ENCODE measurements at places on chromosomes 2 and 18.

- no peak for DNase-seq
Observed at GRCh38 chr2:214104967-214105366, 305.9 kb upstream of the VWC2L start.

- DNase-seq = no peak
Observed at GRCh38 chr18:70672581-70672980, 383.7 kb downstream of the SOCS6 start.

GRCh38 chr2:160963957-160964356 is 196.3 kb upstream of the TANK start:
- DNase-seq = no peak

DNA sequence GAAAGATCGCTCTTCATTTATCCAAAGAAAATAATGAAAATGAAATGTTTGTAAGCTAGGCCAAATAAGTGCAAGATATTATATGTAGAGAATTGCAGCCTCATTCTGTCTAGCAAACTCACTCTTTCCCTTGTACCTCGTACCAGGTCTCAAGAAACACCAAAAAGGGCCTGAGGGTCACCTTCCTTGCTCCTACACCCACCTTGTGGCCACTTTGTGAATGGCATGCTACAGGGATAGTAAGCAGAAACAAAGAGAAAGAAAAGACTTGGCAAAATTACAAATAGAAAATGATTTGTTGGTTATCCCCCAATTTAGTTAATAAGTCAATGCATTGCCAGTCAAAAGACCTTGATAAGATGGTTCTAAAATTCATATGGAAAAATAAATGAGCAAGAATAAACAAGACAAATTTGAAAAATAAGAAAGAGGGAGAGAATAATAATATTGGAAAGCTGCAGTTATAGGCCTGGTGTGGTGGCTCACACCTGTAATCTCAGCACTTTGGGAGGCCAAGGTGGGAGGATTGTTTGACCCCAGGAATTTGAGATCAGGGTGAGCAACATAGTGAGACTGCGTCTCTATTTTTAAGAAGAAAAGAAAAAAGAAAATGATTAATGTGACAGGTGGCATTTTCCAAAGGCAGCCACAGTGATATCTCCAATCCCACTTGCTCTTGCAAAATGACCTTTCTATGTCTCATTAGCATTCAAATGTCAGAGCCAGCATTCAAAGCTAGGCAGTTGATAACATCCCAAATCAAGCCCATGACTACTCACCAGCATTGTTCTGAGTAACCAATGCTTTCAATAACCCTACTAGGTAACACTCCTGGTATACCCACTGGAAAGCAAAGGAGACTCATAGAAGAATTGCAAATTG is 38.8 kb upstream of the BMP10 start:
- peak; percentile 67 for DNase-seq

DNA sequence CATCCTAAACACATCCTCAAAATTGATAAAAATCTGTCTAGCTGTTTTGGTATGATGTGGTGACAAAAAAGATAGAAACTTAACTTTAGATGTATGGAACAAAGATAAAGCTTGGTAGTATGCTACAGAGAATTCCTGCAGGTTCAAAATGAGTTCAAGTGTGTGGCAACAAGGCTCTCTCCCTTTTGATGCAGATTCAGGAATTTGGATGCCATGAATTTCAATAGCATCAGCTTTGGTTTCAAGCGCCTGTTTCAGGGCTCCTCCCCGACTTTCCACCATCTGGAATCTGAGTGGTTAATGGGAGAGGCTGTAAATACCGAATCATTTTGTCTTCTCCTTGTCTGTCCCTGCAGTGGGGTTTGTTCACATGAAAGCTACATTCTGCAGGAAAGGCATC is 180.6 kb downstream of the MTX2 start:
- no peak for DNase-seq

GRCh38 chr18:79434607-79435401 is 39.1 kb downstream of the NFATC1 start:
- no peak for DNase-seq

GRCh38 chr2:195626507-195626906 is 30.5 kb upstream of the SLC39A10 start:
- no peak for DNase-seq

DNA sequence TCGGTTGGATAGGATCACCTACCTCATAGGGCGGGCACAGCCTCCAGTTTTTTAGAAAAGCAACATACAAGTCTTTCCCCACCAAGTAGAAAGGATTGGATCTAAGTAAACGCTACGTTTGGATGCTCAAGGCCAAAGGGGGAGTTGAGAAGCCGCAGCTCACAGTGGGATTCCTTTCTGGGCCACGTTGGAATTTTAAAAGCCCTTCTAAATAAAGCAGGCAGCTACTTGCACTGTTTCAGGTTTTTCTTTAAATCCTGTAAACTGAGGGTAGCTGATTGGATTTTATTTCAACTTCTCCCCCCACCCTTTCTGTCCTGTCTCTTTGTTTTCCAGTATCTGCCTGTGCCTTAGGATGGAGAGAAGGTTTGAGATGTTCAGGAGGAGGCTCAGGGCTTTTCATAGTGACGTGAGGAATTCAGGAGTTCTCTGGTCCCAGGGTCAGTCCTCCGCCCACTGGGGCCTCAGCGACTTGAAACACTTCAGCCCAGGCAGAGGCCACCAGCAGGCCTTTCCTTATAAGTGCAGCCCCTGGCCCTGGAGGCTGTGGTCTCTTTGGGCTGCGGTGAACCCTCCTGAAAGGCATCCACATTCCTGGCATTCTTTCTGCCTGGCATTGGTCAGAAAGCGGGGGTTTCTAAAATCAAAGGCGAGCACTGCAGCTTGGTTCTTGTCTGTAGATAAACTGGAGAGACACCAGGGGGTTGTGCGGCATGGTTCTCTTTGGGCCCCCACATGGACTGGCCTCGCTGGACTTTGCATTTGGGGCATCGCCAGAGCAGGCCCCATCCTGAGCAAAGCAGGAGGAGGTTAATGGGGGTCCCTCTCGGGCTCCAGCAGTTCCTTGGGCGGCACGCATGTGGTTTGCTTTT is 44.5 kb downstream of the SH3BP4 start:
- DNase-seq = no peak

GRCh38 chr2:138707392-138708074 is 72.7 kb downstream of the NXPH2 start:
- DNase-seq = no peak

- no peak for DNase-seq
Observed at GRCh38 chr18:47817017-47817794, 113.3 kb downstream of the SMAD2 start.

DNA sequence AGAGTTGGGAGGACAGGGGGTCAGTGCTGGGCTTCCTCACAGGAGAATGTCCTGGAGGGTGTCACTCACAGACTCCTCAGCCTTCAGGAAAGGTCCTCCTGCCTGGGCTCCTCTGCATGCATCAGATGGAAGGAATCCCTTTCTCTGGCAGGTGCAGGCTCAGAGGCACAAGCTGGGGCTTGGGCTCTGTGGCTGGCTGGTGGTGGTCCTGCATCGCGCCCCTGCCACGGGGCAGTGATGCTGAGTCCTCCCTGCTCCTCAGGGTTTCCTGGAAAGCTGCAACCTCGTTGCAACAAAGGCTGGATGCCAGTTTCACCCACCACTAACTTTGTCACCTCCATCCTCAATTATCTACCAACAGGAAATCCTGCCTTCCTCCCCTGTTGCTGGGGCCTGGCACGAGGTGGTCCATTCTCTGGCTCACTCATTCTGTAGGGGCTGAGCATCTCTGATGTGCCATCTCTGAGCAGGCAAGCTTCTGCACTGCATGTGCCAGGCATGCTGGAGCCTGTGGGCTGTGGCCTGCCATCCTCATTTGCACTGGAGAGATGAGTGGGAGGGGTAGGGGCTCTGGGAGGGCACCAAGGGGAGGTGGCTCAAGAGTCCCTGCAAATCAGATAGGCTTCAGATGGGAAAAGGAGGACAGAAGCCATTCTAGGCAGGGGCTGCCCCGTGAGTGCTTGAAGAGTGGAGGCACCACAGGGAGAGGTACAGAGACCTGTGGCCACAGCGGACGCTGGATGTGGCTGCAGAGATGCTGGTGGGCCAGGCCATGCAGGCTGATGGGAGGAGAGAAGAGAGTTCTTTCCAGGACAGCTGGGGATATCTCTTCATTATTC is 272.6 kb upstream of the HS6ST1 start:
- no peak for DNase-seq

DNA sequence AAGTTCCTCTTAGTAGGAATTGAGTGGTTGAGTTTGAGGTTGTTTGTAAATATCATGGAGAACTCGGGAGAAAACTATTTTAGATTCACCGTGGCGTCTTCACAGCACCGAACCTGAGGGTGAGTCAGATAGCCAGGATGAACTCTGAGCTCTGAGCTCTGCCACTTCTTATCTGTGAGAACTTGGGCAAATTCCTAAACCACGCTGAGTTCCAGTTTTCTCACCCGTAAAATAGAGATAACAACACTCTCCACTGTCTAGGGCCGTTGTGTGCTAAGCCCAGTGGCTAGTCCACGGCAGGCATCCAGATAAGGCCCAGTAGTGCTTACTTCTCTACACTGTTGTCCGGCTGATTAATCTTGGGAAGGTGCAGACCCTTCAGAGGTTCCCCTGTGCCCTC is 7.0 kb downstream of the KIF5C start:
- DNase-seq = no peak

- DNase-seq = no peak
Observed at GRCh38 chr2:47309952-47310800, 92.8 kb upstream of the MSH2 start.

DNA sequence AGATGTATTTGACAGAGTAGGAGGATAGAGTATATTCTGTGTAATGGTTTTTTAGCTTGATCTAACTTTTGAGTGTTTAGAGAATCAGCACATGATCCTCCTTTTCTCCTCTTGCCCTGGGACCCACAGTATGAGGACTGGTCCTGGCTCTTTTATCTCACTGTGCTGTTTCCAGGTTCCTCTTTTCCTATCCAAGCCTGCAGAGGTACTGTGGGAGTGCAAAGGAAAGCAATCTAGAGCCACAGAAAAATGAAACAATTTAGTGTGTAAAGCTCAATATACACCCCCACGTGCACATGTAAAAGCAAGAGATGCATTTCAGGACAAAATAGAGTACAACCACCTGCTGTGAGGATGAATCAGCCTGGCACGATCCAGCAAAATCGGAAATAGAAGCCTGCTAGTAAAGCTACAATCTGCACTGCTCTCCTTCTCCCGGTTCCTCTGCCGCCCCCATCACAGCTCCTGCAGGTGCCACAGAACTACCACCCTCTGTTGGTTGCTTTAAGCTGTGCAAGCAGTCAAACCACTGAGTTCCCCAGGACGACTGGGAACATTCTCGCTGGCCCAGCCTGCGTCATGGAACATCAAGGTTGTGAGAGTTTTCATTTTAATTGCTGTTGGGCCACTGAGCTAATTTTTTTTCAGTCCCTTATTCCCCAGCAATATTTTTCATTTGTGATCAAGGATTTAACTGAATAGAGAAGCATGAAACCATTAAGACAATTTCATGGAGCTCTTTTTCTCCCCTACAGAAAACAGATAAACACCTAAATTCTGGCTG is 47.8 kb upstream of the MAPRE3 start:
- peak; percentile 53 for DNase-seq

DNA sequence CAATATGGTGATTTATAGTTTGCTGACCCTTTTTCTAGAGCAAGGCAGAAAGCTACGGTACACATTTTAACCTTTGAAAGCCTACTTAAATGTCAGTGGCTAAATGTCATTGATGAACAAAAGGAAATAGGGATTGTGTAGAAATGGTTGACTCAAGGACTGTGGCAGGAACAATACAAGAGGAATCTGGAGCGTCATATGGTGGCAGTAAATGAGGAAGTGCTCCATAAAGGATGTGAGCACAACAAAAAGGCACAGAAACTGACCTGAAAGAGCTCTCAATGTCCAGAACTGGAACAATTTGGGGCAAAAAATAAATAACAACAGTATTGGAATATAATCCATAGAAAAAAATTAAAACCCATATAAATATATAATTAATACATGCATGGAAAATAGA is 443.9 kb upstream of the VRK2 start:
- peak; percentile 12 for DNase-seq

GRCh38 chr18:31010601-31011000 is 31.9 kb downstream of the DSC3 start:
- DNase-seq = no peak

- no peak for DNase-seq
Observed at GRCh38 chr2:33069894-33070651, 123.3 kb downstream of the LTBP1 start.

DNA sequence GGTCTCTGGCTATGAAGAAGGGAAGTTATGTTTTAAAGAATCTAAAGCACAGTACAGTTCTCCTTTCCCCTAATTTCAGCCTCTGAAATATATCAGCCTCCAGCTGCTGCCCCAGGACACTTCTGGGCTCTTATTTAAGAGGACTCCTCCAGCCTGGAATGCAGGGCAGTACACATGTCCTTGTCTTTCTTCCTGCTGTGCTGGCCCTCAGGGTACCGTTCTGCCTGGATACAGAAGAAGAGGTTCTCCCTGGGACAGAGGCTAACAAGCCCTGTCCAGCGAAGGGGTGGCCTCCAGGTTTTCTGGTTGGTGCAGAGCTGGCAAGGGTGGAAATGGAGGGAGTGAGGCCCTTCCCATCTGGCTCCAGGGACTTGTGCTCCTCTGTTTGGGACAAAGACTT is 22.1 kb downstream of the MLPH start:
- no peak for DNase-seq

DNA sequence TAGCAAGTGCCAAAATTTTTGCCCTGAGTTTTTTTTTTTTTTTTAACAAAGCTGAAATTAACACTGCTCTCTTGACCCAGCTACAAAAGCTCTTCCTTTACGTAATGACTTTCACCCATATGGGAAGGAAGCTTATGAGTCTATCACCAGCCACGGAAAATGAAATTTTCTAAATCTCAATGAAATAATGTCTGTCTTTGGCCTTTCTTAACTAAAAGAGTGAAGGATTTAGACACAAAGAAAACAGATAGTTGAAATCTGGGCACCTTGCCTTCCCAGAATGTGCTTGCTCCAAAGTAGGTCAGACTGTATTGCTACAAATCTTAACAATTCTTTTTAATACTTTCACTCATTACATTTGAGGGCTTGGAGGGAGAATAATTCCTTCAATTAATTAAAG is 180.8 kb upstream of the MGAT5 start:
- DNase-seq = no peak

DNA sequence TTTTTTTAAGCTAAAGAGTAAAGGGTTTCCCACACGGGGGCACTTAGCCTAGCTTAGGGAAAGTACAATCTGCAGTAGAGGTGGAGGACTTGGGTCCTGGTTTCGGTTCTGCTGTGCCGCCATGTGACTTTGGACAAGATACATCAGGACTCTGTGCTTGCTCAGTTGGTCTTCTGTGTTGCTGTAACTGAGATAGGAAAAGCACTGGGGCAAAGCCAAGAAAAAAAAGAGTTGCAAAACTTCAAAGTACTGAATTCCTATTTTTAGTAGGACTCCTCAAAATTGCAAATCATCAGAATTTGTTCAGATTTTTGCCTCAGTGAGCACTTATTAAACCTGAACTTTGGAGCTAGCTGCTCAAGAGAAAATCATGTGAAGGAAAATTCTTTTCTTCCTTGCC is 96.3 kb upstream of the STON1 start:
- DNase-seq = no peak

GRCh38 chr2:210540900-210541289 is 15.5 kb upstream of the CPS1 start:
- DNase-seq = no peak

Data from GDM1 (cell line).